Activated CD4-positive, alpha-beta T cell treated with anti-CD3 and anti-CD28 coated beads, Interleukin-2, amount 10 ng/mL, durations not matched to agents 7 days and 5 days (primary cell): ENCODE measurements at places on chromosomes 2 and 18.
A peak's percentile ranks its signal among the peaks of the same experiment; 100 is the strongest.

- no peak for DNase-seq
Observed at GRCh38 chr18:476251-476664, 24.2 kb downstream of the COLEC12 start.

DNA sequence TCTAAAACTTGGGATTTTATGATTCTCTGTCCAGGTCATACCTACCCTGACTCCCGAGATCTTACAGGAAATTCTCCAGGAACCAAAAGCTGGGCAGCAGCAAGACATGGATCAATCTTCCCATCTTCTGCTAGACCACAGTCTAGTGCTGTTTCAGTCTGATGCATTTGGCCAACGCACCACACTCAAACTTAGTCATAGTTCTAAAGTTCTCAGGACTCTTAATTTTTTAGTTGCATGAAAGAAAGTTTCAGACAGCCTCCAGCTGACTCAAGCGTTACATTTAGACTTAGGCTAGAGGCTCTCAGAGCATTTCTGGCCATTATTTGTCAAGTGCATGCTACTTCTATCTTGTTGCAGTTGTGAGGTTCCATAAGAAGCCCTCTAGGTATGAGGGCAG lies 230.1 kb upstream of the CCDC150 start:
- no peak for DNase-seq

DNA sequence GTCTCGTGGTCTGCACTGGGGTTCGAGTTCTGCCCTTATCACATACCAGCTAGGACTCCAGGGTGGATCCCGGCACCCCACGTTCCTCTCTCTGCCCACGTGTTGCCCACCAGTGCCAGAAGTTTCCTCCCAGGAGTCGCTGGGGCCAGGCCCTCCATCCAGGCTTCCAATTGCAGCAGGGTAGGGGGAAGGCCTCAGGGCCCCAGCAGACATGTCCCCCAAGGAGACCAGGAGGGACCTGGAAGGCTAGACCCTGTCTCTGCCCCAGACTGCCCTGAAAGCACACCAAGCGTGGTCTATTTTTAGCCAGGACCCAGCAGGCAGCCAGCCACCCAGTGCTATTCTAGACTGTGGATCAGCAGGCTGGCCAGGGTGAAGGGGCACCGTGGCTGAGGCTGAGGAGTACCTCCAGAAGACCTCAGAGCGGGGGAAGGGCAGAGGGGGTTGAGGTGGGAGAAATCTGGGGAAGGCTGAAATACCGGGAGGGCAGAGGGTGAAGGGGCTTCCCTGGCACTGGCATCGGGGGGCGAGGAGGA lies 18.8 kb upstream of the TNS1 start:
- DNase-seq: no peak

DNA sequence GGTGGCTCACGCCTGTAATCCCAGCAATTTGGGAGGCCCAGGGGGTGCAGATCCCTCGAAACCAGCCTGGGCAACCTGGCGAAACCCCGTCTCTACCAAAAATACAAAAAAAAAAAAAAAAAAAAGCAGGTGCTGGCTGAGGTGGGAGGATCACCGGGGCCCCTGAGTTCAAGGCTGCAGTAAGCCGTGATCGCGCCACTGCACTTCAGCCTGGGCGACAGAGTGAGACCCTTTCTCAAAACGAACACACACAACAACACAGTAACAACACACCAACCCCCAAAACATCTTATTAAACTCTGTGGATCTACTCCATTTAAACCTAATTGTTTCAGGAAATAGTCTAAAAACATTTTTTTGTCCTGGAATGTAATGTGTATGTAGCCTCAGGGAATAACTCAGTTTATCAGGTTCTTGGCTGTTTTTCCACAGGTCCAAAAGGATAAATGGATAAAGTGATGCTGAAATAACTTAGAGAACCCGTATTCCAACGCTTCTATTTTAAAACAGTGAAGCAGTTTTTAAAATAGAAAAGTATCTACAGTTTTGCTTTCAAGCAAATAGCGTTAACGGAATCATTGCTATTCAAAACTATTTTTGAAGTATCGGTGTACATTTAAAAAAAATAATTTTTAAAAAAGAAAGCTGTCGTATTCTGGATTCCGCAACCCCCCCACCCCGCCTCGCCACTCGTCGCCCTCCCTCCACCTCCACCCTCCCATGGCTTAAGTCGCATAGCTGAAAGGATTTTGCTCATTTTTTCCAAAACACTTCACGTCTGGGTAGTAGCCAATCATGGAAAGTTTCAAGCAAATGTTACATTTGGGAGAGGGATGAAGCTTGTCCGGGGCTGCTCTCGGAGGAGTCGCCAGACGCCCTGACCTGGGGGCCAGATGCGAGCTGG lies 895 bp upstream of the GLS start:
- DNase-seq: peak; percentile 43

GRCh38 chr18:4639628-4640310 lies 184.7 kb upstream of the DLGAP1 start:
- no peak for DNase-seq

DNA sequence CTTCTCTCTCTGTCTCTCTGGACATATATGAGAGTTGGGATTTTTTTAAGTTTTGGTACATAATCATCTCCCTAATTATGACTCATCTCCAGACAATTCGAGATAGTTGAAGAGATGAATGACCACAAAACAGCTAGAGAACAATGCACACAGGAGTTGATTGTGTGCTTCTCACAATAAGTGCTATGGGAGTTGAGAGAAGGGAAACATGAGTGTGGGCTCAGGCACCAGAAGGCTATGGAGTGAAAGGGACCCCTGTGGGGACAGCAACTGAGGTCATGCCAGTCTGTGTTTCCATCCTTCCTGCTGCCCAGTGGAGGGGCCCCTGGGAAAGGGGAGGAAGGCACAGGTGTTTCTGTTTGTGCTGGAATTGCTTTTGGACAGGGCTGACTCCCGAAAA lies 6.5 kb upstream of the YWHAQ start:
- no peak for DNase-seq

DNA sequence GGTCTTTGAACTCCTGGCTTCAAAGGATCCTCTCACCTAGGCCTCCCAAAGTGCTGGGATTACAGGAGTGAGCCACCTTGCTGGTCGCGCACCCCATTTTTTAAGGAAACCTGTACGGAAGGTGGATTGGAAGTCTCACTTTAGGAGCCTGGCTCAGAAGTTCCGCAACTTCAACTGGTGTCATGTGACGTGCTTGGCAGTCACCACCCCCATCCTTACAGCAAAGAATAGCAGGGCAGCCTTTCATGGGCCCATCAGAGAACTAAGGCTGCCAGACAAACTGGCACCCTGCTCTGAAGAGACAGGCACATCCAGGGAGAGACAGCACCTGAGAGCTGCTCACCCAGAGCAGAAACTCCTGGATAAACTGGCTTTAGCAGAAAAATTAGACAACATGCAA lies 3.3 kb upstream of the SLC66A2 start:
- DNase-seq: no peak

- no peak for DNase-seq
Observed at GRCh38 chr2:96121414-96121813, 5.0 kb upstream of the ADRA2B start.
